ENCODE measurements at places on chromosomes 11 and 22. TPM values are rescaled to one million over a fixed set of nuclear protein-coding genes. Genes with fewer than 3 reads are reported as not detected.
A peak's percentile ranks its signal among the peaks of the same experiment; 100 is the strongest.

- DNase-seq: no peak
Observed at GRCh38 chr22:48957987-48958321, 869.7 kb downstream of the BRD1 start.

DNA sequence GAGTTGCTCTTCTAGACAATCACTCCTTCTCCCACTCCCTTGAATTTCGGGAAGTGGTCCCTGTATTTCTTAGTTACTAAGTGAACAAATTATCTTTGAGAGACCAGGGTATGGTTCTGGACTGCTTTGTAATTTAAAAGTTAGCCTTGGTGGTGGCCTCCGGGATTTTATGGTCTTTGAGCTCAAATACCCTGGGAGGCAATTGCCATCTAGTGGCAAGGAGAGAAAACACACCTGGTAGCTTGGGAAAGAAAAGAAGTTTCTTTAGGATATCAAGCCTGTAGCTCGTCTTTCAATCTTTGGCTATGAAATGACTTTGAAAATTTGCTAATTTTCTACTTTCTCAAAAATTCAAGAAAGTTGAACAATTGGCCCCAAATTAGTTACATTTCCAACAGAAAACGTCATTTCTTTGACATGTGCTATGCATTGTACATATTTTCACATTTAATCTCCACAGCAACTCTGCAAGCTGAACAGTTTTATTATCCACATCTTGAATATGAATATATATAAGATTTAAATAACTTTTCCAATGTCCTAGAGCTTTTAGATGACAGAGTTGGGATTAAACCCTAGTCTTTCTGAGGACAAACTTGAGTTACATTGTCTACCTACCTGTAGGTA, 39.1 kb downstream of the MMP27 start:
- DNase-seq: no peak

DNA sequence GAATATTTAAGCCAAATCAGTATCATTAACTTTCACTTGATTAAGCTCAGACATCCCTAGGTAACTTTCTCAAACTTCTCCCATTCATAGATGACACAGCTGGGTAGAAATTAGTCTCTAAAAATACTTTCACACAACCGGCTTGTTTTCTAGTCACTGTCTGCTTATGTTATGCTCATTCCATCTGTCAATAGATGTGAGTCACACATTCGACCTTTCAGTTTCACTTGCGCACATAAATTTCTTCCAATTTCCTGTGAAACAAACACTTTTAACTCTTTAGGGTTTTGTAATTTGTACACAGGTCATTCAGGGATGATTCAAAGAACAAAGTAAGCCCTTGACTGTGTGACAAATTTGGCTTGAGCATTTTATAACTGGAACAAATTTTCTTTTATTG, 723.0 kb downstream of the KCNA4 start:
- no peak for DNase-seq

DNA sequence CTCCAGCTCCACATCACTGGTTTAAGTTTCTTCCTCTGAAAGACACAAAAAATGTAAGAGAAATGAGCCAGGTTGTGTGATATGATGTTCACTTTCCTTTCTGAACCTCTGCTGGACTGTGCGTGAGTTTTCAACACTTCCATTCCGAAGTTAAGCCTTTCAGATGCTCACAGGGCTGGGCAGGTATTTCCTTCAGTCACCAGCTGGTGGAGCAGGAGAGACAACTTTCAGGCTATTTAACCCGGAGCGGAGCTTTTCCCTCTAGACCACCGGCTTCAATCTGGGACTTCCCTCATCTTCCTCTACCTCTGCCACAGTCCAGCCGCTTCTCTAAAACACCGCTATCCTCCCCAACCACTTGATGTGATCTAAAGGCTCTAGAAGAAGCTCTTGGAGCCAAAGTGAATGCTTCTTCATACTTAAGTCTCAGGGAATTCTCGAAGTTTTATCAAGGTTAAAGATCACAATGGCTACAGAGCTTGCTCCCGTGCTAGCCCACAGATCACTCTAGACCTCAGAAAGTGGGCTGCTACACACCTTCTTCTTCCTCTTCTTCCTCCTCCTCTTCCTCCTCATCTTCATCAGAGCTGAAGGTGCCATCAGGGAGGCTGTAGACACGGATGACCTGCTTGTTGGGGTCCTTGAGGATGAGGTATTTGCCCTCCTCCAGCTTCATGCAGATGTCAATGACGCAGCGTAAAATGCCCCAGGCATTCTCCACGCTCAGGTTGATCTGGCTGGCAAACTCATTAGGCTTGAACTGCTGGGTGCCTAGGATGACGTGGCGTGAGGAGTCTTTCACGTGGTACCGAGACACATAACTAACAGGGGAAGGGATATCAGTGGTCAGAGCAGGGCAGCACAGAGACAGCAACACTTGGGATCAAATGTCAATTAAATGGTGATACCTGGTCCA, 4.4 kb upstream of the FOXRED2 start:
- DNase-seq: no peak

- peak; percentile 15 for DNase-seq
Observed at GRCh38 chr22:36587289-36588154, 58.6 kb upstream of the EIF3D start.

The AIFM3 gene
- 0.47 TPM for polyA plus RNA-seq

The UPB1 gene
- 0.35 TPM for polyA plus RNA-seq

The JHY gene
- polyA plus RNA-seq: 1.7 TPM

The XKR3 gene
- polyA plus RNA-seq: not detected
